ENCODE measurements at places on chromosomes 2 and 18.
A peak's percentile ranks its signal among the peaks of the same experiment; 100 is the strongest.

DNA sequence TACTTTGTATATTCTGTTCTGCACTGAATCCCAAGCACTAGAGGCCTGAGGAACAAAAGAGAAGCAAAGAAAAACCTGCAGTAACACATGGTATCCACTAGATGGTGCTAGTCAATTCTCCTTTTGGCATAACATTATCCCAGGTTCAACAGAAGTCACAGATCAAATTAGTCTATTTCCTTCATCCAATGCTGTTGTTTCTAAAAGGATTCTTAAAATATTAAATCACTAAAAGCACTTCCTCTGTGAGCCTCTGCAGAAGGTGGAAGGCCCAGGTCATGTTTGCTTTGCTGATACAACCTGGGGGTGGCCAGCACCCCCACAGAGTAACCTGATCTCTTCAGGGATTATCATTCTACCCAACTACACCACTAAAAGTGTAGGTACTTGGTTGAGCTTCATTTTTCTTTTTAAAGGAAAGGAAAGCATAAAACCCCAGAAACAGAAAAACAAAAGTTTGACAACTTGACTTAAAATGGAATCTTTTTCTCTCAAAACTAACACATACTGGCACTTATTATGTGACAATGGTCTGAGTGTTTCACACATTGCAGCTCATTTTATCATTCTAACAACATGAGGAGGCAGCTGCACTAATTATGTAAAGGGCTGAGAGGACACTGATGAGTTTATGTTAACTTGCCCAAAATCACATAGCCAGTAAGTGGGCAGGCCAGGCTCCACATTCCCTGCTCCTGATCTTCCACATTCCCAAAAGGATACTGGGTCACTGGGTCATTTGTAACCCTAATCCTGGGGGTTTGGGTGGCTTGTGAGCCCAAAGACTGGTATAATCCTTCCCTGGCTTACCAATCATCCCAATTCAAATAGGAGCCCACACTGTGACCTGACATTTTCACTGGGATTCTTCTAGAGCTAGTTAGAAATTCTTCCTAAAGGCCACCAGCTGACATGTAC, 66.8 kb upstream of the DNER start:
- peak; percentile 17 for DNase-seq

GRCh38 chr2:61356958-61357350, 113.9 kb downstream of the USP34 start:
- DNase-seq: no peak

DNA sequence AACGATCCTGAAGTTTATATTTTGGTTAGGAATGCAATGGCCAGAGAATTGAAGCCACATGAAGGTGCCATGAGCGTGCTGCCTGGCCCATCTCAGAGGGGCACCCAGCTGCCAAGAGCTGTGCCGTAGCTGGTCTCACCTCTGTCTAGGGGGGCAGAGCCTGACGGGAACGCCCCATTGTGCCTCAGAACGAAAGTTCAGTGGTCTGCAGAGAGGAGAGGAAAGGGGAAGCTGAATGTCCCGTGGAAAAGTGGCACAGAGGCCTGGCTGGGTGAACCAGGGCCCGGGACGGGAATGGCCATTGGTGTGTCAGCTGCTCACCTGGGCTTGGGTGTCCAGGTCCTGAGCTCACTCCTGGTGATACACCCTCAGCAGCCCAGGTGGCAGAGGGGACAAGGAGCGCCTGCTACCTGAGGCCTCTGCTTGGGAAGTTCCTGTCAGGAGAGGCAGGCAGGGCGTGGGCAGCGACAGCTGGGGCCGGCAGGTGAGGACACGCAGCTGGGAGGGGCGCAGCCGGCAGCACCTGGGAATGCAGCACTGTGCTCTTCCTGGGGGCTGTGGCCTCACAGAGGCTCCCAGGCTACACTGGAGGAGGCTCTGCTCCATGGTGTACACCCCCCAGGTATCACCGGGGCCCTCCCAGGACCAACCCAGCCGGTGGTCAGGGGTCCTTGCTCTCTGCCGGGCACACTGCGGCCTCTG, 67.3 kb downstream of the PARD6G start:
- no peak for DNase-seq

DNA sequence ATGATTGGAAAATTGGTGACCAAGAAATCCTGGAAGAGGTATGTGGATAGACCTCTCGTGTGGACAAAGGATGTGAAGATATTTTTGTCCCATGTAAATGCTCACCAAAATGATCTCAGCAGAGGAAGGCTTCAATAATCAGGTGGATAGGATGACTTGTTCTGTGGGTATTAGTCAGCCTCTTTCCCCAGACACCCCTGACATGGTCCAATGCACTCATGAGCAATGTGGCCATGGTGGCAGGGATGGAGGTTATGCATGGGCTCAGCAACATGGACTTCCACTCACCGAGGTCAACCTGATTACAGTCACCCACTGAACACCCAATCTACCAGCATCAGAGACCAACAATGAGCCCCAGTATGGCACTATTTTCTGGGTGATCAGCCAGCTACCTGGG, 20.2 kb downstream of the CHRNA1 start:
- no peak for DNase-seq

- no peak for DNase-seq
Measured at GRCh38 chr2:18074476-18074875, 196.0 kb downstream of the KCNS3 start.

GRCh38 chr2:120174963-120175581, 48.1 kb downstream of the TMEM185B start:
- peak; percentile 26 for DNase-seq

- no peak for DNase-seq
Measured at GRCh38 chr2:152505495-152505906, 170.5 kb downstream of the FMNL2 start.

GRCh38 chr2:40169430-40169829, 282.5 kb downstream of the SLC8A1 start:
- DNase-seq: peak; percentile 7

GRCh38 chr2:69926849-69927515, 12.1 kb downstream of the MXD1 start:
- DNase-seq: no peak

DNA sequence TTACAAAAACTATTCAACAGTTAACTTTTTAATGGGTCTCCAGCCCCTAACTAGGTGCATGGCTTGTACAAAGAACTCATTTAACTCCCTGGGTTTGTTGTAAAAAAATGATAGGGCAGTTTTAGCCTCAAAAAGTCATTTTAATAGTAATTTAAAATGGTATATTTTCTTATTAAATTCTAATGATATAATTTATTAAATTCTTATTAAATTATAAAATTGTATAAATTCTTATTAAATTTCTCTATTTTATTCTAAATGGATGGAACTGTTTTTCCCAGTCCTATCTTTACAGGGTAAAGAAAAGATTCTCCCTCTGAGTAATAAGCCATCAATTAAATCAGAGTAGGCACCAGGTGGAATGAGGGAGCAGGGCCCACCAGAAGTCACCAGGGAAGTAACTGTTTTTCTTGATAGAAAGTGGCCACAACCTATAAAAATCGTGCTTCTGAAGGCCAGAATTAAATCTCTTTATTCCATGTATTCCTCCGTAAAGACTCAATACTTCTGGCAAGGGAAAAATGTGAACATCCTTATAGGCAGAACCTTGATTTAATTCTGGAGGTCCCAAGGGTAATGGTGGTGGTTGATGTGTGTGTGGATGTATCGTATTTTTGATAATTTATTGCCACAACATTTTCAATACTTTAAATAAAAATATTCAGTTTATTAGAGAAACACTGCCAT, 814 bp downstream of the FKBP7 start:
- DNase-seq: no peak

DNA sequence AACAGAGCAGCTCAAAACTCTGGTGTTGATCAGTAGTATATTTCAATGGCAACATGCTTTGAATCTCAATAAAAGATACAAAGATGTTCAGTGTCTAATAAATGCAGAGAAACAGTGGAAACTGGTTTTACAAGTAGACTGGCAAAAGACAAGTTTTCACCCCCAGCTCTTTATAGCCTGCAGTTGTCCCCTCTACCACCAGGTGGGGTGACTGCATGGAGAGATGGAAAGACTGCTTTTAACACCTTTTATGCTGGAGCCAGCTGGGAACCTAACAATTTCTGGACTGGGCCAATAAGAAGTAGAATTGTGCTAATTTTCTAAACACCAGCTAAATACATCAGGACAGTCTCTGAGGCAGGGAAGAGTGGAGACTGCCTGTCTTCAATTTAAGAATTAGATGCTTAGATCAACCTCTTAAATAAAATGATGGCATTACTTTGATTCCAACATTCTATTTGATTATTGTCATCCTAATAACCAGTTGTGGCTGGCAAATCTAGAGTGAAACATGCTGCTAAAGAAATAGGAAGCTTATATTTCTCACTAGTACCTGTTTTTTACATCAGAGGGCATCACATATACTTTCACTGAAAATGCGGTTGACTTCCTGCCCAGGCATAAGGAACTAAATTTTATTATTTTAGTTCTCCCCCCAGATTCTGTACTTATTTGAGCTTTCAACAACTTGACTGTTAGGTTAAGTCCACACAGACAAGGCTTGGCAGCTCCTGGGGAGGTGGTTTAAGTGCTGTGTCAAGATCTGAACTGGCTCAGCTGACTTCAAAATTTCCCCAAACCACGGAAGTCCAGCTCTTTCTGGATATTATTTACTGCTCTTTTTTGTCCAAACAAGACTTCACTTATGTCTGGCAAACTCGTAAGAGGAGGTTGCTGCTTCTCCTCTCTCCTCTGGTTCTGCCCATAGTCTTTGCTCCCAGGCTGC, 140.5 kb downstream of the TPGS2 start:
- DNase-seq: peak; percentile 37

GRCh38 chr2:173205375-173205774, 129.7 kb downstream of the MAP3K20 start:
- DNase-seq: no peak

DNA sequence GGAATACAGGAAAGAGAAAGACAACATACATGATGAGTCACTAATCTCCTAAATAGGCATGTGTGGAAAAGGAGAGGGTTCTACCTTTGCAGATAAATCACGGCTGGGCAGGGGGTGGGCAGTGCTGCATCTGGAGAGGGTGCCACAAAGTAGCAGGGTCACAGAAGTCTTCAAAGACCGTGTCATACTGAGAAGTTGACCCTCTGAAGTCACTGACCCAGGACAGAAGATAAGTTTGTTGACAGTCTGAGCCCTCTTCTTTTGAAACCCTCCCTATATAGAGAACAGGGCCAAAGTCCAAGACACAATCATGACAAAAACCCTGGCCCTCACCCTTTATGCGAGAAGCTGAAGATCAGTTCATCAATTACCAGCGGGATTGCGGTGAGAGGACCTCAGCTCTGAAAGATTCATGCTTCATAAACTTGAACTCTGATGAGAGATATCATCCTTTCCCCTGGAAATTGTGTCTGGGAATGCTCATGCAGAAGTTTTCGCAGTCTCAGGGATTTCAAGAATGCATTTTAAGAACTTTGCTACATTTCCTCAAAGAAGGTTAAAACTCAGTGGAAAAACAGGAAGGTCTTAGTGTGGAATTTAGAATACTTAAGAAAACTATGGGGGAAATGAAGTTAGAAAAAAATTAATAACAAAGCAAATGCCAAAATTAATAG, 129.5 kb downstream of the FAM124B start:
- DNase-seq: no peak

DNA sequence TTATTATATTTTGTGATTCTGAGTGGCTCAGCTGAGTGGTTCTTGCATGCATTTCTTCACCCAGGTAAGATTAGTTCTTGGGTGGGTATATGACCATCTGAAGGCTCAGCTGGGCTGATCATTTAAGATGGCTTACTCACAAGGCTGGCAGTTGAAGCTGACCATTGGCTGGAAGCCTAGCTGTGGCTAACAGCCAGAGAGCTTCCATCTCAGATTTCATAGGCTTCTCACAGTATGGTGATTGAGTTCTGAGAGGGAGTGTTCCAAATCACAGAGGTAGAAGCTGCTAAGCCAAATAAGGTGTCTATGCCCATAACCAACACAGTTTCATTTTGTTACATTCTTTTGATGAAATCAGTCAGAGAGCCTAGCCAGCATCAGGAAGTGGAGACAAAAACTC, 117.4 kb upstream of the RPRM start:
- no peak for DNase-seq

DNA sequence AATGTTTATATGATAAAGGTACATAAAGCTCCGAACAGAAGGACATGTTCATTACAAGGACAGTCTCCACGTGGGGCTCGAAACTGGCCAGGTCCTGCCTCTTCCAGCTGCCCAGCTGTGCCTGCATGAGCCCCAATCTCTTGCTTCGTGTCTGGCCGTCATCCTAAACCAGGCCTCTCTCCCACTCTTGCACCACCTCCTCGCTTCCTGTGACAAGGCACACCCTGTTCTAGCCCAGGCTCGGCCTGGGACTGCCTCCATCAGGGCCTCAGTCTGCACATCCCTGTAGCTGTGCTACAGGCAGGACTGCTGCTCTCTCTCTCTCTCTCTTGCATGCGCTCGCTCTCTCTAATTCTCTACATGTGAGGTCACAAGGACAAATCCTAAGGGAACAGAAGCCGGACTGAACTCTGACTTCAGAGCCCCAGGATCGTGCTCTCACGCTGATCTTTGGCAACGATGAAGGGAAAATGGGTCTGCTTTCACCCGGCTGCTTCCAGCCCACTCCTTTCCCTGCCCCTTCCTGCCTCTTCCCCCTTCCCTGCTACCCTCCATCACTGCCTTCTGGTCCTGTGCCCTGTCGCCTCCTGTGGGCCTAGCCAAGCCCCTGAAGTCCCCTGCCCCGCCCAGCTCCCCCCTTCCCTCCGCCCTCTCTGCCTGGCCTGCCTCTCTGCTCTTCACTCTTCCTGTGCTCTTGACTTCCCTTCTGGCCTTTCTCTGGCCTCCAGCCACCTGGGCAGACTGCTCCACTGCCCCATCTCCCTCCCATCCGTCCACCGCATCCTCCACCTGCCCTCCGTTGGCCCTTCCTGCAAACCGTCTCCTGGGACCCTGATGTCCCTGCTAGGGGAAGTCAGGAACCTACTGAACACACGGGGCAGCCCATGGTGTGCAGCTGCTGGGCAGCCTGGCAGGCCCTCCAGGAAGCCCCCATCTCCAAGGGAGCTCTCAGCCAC, 7.8 kb upstream of the GPR55 start:
- no peak for DNase-seq

GRCh38 chr2:134336921-134337320, 83.0 kb downstream of the MGAT5 start:
- DNase-seq: no peak

DNA sequence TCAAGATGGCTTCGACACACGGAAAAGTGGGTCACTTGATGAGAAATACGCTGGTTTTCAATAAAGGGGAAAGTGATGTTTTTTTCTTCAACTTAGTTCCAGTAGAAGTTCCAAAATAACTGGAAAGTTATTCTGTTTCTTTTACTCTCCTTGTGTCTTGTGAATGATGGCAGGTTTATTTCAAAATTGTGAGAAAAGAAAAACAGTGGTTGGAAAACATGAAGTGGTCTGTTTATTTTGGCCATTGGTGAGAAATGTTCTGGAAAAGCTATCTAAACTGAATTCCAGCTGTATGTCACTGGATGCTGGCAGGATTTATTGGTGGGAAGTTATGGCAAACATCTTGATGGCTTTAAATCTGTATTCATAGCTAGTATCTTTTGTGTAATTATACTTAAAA, 484.1 kb downstream of the DCC start:
- DNase-seq: no peak

All from amniotic stem cell (primary cell).